Thoracic aorta (tissue), 2 donors: ENCODE measurements at places on chromosomes 2 and 18.

GRCh38 chr2:233165895-233166661 is 85.4 kb upstream of the ATG16L1 start:
- DNase-seq, result no peak

DNA sequence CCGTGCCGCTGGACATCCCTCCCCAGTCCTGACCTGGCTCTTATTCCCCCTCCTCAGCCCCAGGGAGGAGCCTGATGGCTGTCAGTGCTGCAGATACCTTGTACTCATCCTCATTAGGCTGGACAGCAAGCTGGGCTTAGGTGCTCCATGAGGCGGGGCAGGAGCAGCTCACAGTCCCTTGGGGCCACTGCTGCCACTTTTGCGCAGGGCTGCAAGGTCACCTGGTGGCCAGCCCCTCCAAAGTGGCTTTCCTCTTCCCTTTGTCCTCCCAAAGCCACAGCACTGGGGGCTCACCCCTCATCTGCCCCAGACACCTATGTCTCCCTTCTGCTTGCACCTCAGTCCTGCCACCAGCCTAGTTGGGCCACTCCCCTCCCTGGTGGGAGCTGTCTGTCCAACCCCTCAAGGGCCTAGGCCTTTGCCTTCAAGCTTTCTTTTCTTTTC is 60.8 kb downstream of the FAM168B start:
- DNase-seq, result no peak

DNA sequence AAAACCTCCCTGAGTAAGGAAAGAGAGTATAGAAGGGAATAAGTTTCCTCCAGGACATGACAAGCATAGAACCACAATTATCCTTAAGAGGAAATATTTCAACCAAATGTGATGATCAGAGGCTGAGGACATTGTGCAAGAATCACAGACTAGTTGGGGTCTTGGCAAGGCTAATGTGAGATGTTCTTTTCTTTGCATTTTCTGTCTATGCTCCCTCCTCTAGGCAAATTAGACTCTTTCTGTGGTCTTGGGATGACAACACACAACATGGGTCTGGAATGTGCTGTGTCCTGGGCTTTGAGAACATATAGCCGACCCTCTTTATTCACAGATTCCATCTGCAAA is 32.0 kb upstream of the IL1RL1 start:
- no peak for DNase-seq

GRCh38 chr2:101693991-101694588 is 3.4 kb upstream of the MAP4K4 start:
- DNase-seq, result no peak
